ENCODE measurements at places on chromosomes 5 and 9.

- no peak for DNase-seq
Measured at GRCh38 chr9:28234894-28235277, 661.6 kb upstream of the C9orf72 start.

GRCh38 chr5:35047785-35048404, at the start of gene AGXT2:
Gene AGXT2, minus strand, starts transcription at chr5:35047949. Its CDS starts 57 bp downstream, at chr5:35047892.
- no peak for DNase-seq

- DNase-seq, result no peak
Measured at GRCh38 chr5:90855296-90856010, 296.9 kb downstream of the ADGRV1 start.

- DNase-seq, result no peak
Measured at GRCh38 chr9:22522206-22522740, 75.6 kb downstream of the DMRTA1 start.

GRCh38 chr5:16616536-16617273, at the start of gene RETREG1:
Gene RETREG1, minus strand, starts transcription at chr5:16616997. Its CDS starts 26 bp downstream, at chr5:16616971.
- DNase-seq, result peak; percentile 74

DNA sequence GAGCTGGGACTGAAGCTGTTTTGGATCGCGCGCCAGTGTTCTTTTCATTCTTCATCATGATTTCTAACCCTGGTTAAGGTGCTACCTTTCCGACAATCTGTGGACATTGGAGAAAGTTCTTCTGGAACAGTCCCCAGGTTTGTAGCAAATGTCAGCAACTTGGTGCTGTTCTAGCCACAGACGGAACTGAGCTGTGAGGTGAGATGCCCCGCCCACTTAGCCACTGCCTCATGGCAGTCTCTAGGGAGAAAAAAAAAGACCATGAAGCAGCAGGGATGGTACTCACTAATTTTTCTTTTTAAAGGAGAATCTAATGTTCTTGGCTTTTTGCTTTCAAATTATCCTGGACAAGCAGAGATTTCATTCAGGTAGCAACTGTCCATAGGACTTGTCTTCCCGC, 72.1 kb upstream of the STK32A start:
- DNase-seq, result no peak

GRCh38 chr9:38129366-38129765, 60.3 kb upstream of the SHB start:
- DNase-seq, result no peak

All from retina (tissue), 1 donor.